Adrenal gland (tissue), 19 donors: ENCODE measurements at places on chromosomes 6 and 20. TPM values are rescaled to one million over a fixed set of nuclear protein-coding genes. Genes with fewer than 3 reads are reported as not detected.
A peak's percentile ranks its signal among the peaks of the same experiment; 100 is the strongest.

DNA sequence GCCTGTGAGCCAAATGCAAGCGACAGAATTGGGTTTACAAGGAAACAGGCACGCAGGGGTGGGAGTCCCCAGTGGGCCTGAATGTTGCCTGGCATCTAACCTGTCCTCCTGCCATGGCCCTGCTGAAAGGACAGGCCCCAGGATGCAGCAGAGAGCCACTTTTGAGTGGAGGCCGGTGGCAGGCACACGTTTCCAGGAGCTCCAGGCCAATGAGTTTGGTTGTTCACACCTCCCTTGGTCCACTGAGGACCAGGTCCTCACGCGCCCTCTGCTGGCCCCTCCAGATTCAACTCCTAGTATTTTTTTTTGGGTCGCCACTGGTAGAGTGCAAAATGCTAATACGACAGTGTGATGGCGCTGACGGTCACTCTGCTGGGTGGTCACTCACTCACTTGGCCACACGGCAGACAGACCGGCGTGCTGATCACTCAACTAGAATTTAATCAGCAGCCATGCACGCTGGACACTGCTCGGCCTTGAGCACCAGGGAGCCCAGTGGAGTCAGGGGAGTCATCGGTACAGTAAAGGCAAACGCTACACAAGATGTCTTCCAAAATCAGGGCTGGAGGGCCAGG, 81.7 kb upstream of the NFATC2 start:
- peaks cover 2% of the 10 kb centered on the region for H3K4me1 ChIP-seq
- DNase-seq = peak; percentile 70
- no peak overlapping the region for H3K4me3 ChIP-seq
- H3K27me3 ChIP-seq = no peaks in the 10 kb centered on the region
- no peaks in the 10 kb centered on the region for H3K36me3 ChIP-seq

GRCh38 chr6:5438922-5439584, 177.7 kb downstream of the FARS2 start:
- DNase-seq = no peak
- H3K27me3 ChIP-seq = no peaks in the 10 kb centered on the region
- no peaks in the 10 kb centered on the region for H3K36me3 ChIP-seq
- no peak overlapping the region for H3K4me3 ChIP-seq
- H3K4me1 ChIP-seq = no peaks in the 10 kb centered on the region
- no peak overlapping the region for H3K27ac ChIP-seq

GRCh38 chr6:97215157-97215769, 67.8 kb downstream of the MMS22L start:
- H3K27ac ChIP-seq = no peak overlapping the region
- H3K36me3 ChIP-seq = no peaks in the 10 kb centered on the region
- peak; percentile 56 for DNase-seq

- H3K36me3 ChIP-seq = no peaks in the 10 kb centered on the region
- no peaks in the 10 kb centered on the region for H3K27me3 ChIP-seq
- DNase-seq = no peak
These were observed 49.7 kb downstream of the NOL4L start for GRCh38 chr20:32535316-32535952.

DNA sequence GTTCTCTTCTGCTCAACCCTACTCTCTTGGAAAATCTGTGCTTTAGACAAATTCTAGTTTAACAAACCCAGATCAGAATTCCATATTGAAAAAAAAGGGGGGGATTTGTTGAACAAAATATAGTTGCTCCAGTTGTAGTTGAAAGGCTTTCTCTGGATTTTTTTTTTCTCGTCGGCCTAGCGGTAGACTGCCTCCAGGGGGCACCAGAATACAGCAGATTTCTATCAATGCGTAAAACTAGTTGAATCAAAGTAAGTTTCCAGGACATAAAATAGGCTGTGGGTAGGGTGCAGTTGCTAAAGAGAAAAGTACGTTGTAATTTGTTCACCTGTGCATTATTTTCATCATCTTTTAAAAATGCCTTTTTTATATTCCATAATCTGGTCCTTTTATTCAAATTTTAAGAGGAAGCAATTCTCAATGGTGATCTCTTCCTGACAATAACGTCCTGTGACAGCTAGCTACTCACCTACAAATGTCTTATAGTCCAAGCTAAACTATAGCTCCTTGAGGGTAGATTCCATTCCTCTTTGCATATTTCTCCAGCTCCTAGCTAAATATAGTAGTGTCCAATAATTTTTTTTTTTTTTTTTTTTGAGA, 105.4 kb downstream of the PERP start:
- no peak overlapping the region for H3K4me3 ChIP-seq
- no peaks in the 10 kb centered on the region for H3K4me1 ChIP-seq
- no peaks in the 10 kb centered on the region for H3K27me3 ChIP-seq
- DNase-seq = peak; percentile 46
- no peak overlapping the region for H3K27ac ChIP-seq

DNA sequence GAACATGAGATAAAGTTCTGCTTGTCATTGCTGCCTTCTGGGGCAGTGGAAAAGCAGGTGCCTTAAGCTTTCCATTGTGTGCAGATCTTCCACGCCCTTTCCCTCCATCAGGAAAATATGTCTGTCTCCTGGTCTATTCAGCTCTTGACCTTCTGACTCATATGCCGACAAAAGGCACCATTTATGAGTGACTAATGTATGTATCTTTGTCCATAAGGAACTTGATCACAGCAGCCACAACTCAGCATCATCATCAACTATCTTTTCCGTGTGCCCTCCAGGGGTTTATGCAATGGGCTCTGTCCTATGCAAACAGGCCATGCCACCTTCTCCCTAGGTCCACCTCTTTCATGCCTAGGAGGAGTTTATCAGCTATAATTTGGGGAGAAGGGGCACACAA, 102.7 kb upstream of the QKI start:
- DNase-seq = no peak
- no peaks in the 10 kb centered on the region for H3K36me3 ChIP-seq
- no peak overlapping the region for H3K4me3 ChIP-seq
- no peaks in the 10 kb centered on the region for H3K4me1 ChIP-seq

DNA sequence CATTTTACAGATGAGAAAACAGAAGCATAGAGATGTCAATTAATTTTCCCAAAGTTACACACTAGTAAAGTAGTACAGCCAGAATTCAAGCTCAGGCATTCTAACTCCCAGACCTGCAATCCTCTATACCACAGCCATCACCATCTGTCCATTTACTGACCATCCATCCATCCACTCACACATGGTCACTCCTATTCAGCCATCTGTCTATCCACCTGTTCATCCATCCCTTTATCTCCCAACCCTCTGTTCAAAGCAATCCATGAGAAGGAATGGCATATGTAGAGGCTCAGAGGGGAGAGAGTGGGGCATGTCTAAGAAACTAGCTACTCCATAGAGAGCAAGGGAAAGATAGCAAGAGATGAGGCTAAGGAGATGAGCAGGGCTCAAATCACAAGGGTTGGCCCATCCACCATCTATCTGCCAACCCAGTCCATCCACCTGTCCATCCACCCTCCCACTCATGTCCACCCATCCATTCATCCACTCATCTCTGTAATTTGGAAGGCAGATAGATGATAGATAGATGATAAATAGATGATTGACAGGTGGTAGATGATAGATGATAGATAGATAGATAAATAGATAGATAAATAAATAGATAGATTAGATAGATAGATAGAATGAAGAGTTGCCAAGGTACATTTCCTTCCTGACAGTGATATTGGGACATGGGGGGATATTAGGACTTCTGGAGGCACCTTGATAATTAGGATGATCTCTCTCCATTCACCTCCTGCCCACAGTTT, 12.2 kb upstream of the C6orf132 start:
- no peak overlapping the region for H3K4me3 ChIP-seq
- DNase-seq = no peak
- no peak overlapping the region for H3K27ac ChIP-seq
- H3K27me3 ChIP-seq = no peaks in the 10 kb centered on the region
- H3K4me1 ChIP-seq = no peaks in the 10 kb centered on the region

DNA sequence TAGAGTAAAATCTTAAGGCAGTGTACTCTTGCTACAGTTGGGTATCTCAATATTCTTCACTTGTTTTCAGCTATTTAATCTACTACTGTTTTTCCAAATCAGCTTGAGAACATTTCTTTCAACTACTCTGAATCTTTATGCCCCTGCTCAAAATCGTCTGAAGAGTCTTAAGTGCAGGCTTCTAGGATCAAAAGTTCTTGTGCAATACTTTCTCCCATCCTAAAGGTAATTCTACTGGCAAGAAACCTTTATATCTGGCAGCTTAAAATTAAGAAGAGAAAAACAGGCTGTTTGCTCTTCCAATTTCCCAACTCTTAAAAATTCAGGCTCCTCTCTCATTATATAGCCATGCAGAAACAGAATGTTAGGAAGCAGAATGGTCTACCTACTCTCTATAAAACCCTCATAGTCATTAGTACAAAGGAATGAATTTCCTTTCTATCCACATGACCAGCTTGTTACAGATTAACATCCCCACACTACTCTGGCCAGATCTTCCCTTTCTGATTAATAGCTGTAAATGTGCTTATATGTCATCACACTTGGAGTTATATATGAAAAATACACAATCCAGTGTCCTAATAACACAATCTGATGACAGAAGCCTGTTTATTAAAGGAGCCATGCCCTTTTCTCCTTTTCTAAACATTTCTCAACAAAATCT, 122.2 kb upstream of the FAM184A start:
- H3K27me3 ChIP-seq = no peaks in the 10 kb centered on the region
- DNase-seq = no peak
- H3K4me1 ChIP-seq = no peaks in the 10 kb centered on the region
- no peak overlapping the region for H3K27ac ChIP-seq

DNA sequence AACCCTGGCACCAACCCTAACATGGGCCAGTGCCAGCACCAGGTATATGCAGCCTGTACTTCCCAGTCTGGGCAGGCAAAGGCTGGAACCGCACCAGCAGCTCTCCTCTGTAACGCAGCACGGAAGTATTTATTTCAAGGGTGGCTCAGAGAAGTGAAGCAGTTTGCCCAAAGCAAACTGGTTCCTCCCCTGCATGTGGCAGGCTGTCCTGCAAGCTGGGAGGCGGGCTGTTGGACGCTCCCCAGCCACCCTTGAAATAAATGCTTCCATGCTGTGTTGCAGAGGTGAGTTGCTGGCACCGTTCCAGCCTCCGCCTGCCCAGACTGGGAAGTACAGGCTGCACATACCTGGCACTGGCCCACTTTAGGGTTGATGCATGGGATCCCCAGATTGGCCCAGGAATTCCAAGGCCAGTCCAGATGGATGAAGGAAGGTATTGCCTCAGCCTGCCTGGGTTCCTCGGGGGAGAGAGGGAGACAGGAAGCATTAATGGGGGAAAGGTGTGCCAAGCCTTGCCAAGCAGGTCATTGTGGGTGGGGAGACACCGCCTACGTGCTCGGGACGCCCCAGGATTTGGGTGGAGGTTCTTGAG, 49.8 kb downstream of the PPARD start:
- no peaks in the 10 kb centered on the region for H3K27me3 ChIP-seq
- H3K36me3 ChIP-seq = no peaks in the 10 kb centered on the region
- DNase-seq = peak; percentile 44
- H3K4me3 ChIP-seq = no peak overlapping the region

GRCh38 chr6:165231581-165232561, 77.5 kb downstream of the C6orf118 start:
- no peak overlapping the region for H3K27ac ChIP-seq
- no peaks in the 10 kb centered on the region for H3K27me3 ChIP-seq
- no peak for DNase-seq
- H3K4me1 ChIP-seq = no peaks in the 10 kb centered on the region

- H3K4me3 ChIP-seq = no peak overlapping the region
- no peaks in the 10 kb centered on the region for H3K4me1 ChIP-seq
These were observed 223.1 kb upstream of the AGPAT4 start for GRCh38 chr6:161496941-161497340.

- no peaks in the 10 kb centered on the region for H3K27me3 ChIP-seq
- DNase-seq = no peak
- no peaks in the 10 kb centered on the region for H3K4me1 ChIP-seq
- no peak overlapping the region for H3K27ac ChIP-seq
- H3K4me3 ChIP-seq = no peak overlapping the region
- H3K36me3 ChIP-seq = no peaks in the 10 kb centered on the region
These were observed 20.1 kb downstream of the C6orf141 start for GRCh38 chr6:49570474-49571079.

DNA sequence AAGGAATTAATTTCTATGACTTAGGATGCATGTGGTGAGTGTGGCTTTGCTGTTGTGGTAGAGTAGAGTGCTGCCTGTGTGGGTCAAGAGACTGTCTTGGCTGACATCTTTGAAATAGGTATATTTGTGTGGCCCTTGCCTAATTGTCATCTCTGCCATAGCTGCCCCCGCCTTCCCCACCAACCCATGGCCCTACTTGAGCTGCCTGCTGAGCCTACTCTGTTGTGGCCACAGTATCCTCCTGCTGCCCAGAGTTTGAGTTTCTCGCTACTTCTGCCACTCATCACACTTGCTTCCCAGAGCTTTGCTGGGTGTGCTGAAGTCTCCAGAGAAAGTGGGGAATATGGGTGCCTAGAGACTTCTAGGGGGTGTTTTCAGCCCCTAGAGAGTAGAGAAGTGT, 8.0 kb downstream of the PLCG1 start:
- H3K36me3 ChIP-seq = no peaks in the 10 kb centered on the region
- H3K4me3 ChIP-seq = no peak overlapping the region
- peaks cover 76% of the 10 kb centered on the region for H3K4me1 ChIP-seq
- no peaks in the 10 kb centered on the region for H3K27me3 ChIP-seq
- no peak for DNase-seq

- H3K4me1 ChIP-seq = peaks cover 42% of the 10 kb centered on the region
- peak; percentile 42 for DNase-seq
- H3K4me3 ChIP-seq = peak overlapping the region; percentile 86
- H3K27ac ChIP-seq = peak overlapping the region; percentile 100
- H3K36me3 ChIP-seq = peaks cover 52% of the 10 kb centered on the region
These were observed 1.6 kb downstream of the SRSF6 start for GRCh38 chr20:43459022-43459942.

DNA sequence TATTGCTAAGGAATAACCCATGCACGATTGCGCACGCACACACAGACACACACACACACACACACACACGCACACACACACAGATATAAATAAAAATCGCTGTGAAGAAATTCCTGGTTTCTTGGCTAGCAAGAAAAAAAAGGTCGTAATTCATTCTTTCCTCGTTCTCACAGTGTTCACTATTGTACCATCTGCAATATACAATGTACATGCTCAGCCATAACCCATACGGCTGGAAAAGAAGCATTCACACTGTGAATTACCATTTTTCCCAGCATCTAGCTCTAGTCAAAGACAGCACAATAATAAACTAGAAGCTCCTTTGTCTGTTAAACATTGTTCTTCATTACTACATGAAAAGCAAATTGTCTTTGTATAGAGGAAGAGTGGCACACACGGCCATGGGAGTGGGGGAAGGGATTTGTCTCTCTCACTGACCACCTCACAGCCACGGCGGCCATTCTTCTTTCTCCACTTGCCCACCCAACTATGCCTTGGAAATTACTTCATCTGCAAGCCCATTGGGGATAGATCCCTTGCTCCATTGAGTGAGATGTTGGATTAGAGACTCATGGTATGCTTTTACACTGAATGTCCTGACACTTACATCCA, 115.3 kb upstream of the ID4 start:
- H3K27me3 ChIP-seq = no peaks in the 10 kb centered on the region
- no peaks in the 10 kb centered on the region for H3K4me1 ChIP-seq
- H3K4me3 ChIP-seq = no peak overlapping the region
- no peak for DNase-seq
- H3K36me3 ChIP-seq = no peaks in the 10 kb centered on the region
- H3K27ac ChIP-seq = no peak overlapping the region

- peak overlapping the region; percentile 58 for H3K4me3 ChIP-seq
- H3K27me3 ChIP-seq = no peaks in the 10 kb centered on the region
- no peaks in the 10 kb centered on the region for H3K36me3 ChIP-seq
- peak overlapping the region; percentile 75 for H3K27ac ChIP-seq
- peaks cover 7% of the 10 kb centered on the region for H3K4me1 ChIP-seq
These were observed 533 bp downstream of the MRPS18A start for GRCh38 chr6:43687079-43687436.

The MUCL3 gene
- total RNA-seq = not detected

The SNAP91 gene
- total RNA-seq = 6.8 TPM

The HSPA12B gene
- 3.4 TPM for total RNA-seq

The RAET1E gene
- total RNA-seq = 0.17 TPM
